ENCODE measurements at places on chromosomes 1 and 21.

- H3K36me3 ChIP-seq = no peaks in the 10 kb centered on the region
- no peak overlapping the region for H3K4me3 ChIP-seq
- no peak for DNase-seq
- H3K4me1 ChIP-seq = no peaks in the 10 kb centered on the region
- H3K27ac ChIP-seq = no peak overlapping the region
Observed at GRCh38 chr1:157831968-157832626, 9.5 kb downstream of the CD5L start.

GRCh38 chr1:224448453-224449017, 13.9 kb upstream of the WDR26 start:
- H3K27me3 ChIP-seq = no peaks in the 10 kb centered on the region
- no peak overlapping the region for H3K27ac ChIP-seq
- H3K36me3 ChIP-seq = peaks cover 14% of the 10 kb centered on the region
- H3K4me1 ChIP-seq = peaks cover 9% of the 10 kb centered on the region
- no peak for DNase-seq
- no peak overlapping the region for H3K4me3 ChIP-seq

DNA sequence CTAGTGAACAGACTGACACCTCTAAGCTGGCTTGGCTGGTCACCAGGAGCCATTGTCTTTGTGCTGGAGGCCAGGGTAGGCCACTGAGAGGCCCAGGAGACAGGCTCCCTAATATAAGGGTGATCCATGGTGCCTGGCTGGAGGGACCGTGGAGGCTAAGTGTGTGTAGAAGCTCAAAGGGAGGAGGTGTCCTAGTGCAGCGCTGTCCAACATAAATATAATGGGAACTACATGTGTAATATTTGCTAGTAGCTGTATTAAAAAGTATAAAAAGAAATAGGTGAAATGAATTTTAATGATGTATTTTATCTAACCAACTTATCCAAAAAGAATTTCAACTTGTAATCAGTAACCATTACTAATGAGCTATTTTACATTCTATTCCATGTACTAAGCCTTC, 35.0 kb downstream of the SOX13 start:
- peaks cover 12% of the 10 kb centered on the region for H3K4me1 ChIP-seq
- H3K27ac ChIP-seq = no peak overlapping the region
- H3K4me3 ChIP-seq = no peak overlapping the region
- H3K27me3 ChIP-seq = peaks cover 2% of the 10 kb centered on the region
- H3K36me3 ChIP-seq = no peaks in the 10 kb centered on the region

DNA sequence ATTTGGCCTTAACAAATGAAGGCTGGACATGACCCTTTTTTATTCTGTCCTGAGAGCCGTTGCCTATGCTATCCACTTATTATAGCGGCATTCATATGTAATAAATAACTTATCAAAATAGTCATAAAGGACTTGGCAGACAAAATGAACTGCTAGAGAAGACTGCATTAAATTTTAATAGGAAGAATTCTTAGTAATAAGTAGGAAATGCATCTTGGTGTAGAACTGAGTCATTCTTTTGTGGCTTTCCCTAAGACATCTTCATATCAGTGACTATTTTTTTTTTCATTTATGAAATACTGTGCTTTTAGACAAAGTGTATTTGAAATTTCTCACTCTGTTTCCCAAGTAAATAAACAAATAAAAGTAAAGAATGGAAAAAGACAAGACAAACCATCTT, 45.6 kb downstream of the PBX1 start:
- no peak for DNase-seq
- no peaks in the 10 kb centered on the region for H3K27me3 ChIP-seq
- no peak overlapping the region for H3K27ac ChIP-seq
- H3K36me3 ChIP-seq = no peaks in the 10 kb centered on the region

- no peak overlapping the region for H3K4me3 ChIP-seq
- H3K36me3 ChIP-seq = no peaks in the 10 kb centered on the region
- H3K4me1 ChIP-seq = no peaks in the 10 kb centered on the region
- no peak overlapping the region for H3K27ac ChIP-seq
Observed at GRCh38 chr21:24649691-24650090, 957.6 kb downstream of the MRPL39 start.

- no peaks in the 10 kb centered on the region for H3K27me3 ChIP-seq
- peaks cover 28% of the 10 kb centered on the region for H3K4me1 ChIP-seq
- peak; percentile 87 for DNase-seq
- H3K4me3 ChIP-seq = peak overlapping the region; percentile 99
- peak overlapping the region; percentile 98 for H3K27ac ChIP-seq
- H3K36me3 ChIP-seq = peaks cover 44% of the 10 kb centered on the region
Observed at GRCh38 chr1:2556678-2557481, 709 bp downstream of the TNFRSF14 start.

DNA sequence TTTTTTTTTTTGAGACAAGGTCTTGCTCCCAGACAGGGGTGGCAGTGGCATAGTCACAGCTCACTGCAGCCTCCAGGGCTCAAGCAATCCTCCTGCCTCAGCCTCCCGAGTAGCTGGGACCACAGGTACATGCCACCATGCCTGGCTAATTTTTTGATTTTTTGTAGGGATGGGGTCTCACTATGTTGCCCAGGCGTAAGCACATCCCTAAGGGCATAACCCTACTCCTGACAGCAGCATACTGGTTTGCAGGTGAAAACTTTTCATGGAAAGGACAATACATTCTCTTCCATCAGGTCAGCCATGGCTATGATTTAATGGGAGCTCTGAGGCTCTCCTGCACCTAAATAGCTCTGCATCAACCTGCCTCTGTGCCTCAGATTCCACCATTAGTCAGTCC, 29.4 kb downstream of the UBIAD1 start:
- no peak overlapping the region for H3K4me3 ChIP-seq
- peaks cover 5% of the 10 kb centered on the region for H3K4me1 ChIP-seq
- no peak for DNase-seq
- no peak overlapping the region for H3K27ac ChIP-seq
- no peaks in the 10 kb centered on the region for H3K36me3 ChIP-seq
- peaks cover 1% of the 10 kb centered on the region for H3K27me3 ChIP-seq

DNA sequence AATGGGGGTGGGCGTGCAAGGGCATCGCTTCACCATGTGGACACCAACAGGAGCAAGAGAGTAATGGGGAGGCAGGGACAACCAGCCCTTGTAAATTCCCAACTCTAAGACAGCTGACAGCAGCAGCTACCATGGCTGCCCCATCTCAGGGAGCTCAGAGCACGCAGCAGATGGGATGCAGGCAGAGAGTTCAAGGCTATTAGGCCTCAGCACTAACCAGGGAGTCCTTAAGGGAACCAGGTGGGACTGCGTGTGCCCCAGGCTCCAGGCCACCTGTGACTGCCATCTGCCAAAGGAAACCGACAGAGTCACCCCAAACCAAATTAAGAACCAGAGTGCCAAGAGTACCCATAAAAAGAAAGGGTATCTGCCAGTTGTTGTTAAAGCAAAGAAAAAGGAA, 33.7 kb upstream of the PRDM2 start:
- H3K4me1 ChIP-seq = no peaks in the 10 kb centered on the region
- H3K36me3 ChIP-seq = no peaks in the 10 kb centered on the region
- no peak overlapping the region for H3K4me3 ChIP-seq
- H3K27ac ChIP-seq = no peak overlapping the region
- peaks cover 7% of the 10 kb centered on the region for H3K27me3 ChIP-seq

- H3K4me1 ChIP-seq = no peaks in the 10 kb centered on the region
- no peak overlapping the region for H3K27ac ChIP-seq
- H3K27me3 ChIP-seq = no peaks in the 10 kb centered on the region
- no peak for DNase-seq
- no peaks in the 10 kb centered on the region for H3K36me3 ChIP-seq
Observed at GRCh38 chr1:166064951-166065350, 101.8 kb downstream of the FAM78B start.

DNA sequence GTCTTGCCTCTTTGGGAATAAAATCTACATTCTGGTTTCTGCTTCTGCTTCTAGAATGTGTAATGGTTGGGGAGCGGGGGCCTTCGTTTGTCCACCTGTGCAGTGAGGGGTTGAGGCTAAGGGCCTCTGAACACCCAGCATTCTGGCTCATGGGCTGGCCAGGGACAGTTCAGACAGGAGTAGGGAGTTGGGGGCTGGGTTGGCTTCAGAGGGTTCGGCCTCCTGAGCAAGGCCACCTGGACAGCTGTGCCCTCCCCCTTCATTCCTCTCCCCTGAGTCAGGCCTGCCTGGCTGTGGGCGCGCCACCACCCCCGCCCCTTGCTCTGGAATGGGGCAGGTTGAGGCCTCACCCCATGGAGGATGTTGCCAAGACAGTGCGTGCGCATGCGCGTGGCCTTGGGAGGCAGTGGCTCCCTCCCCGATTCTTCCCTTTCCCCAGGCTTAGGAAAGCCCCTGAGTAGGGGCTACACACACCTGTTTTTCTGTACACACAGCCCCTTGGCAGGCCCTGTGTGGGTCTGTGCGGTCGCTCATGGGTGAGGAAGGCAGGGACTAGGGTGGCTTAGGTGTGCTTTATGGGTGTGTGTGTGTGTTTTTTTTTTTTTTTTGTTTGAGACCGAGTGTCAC, 57.0 kb downstream of the YARS1 start:
- peaks cover 13% of the 10 kb centered on the region for H3K4me1 ChIP-seq
- no peak overlapping the region for H3K4me3 ChIP-seq
- peak overlapping the region; percentile 54 for H3K27ac ChIP-seq
- no peaks in the 10 kb centered on the region for H3K36me3 ChIP-seq
- no peak for DNase-seq

DNA sequence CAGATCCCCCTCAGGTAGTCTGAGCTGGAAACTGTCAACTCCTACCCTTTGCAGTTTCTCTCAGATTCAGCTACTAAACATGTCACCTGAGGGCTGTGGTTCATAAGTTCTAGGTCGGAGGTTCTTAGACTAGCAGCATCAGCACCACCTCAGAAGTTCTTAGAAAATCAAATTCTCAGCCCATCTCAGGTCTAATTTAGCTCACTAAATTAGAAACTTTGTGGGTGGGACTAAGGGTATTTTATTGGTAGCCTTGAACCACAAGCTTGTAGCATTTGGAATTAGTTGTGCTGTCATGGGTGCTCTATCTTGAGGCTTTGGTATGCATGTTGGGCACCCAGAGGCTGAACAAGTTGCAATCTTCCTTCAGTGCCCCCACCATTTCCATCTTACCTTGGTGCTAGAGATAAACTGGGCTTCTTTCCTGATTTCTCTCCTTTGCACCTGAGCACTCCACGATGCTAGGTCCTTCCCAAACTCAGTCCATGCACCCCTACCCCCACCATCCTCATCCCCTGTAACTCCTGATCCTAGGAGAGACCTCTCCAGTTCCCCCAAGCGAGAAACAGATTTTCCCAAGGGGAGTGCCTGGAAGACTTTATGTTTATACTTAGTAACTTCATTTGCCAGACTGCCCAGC, 54.2 kb downstream of the S1PR1 start:
- H3K4me3 ChIP-seq = peak overlapping the region; percentile 45
- H3K27ac ChIP-seq = peak overlapping the region; percentile 81
- peak; percentile 68 for DNase-seq
- peaks cover 12% of the 10 kb centered on the region for H3K27me3 ChIP-seq
- H3K4me1 ChIP-seq = peaks cover 63% of the 10 kb centered on the region

- DNase-seq = no peak
- H3K4me1 ChIP-seq = peaks cover 57% of the 10 kb centered on the region
- no peaks in the 10 kb centered on the region for H3K27me3 ChIP-seq
- no peak overlapping the region for H3K27ac ChIP-seq
Observed at GRCh38 chr21:42387164-42387563, 8.7 kb downstream of the TMPRSS3 start.

- H3K36me3 ChIP-seq = no peaks in the 10 kb centered on the region
- no peak for DNase-seq
- no peak overlapping the region for H3K27ac ChIP-seq
- peaks cover 10% of the 10 kb centered on the region for H3K27me3 ChIP-seq
Observed at GRCh38 chr1:200706111-200706814, 32.4 kb upstream of the CAMSAP2 start.

- no peaks in the 10 kb centered on the region for H3K4me1 ChIP-seq
- no peaks in the 10 kb centered on the region for H3K36me3 ChIP-seq
- no peak overlapping the region for H3K4me3 ChIP-seq
Observed at GRCh38 chr1:87167848-87168525, 160.7 kb upstream of the LMO4 start.

DNA sequence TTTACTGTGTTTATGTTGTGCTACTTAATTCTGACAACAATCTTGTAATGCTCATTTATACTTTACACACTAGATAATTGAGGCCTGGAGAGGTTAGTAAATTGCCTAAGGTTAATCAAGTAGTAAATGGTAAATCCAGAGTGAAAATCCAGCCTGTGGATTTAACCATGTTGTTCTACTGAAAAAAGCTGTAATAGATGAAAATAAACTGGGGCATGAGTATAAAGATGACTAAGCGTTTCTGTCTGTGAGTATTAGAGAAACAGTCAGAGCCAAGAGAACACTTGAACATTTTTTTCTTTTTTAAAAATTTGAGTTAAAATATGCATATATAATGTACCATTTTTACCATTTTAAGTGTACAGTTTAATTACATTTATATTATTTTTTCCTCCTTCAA, 47.9 kb upstream of the LEPR start:
- no peak for DNase-seq
- no peak overlapping the region for H3K4me3 ChIP-seq
- no peaks in the 10 kb centered on the region for H3K4me1 ChIP-seq
- H3K27me3 ChIP-seq = peaks cover 4% of the 10 kb centered on the region

DNA sequence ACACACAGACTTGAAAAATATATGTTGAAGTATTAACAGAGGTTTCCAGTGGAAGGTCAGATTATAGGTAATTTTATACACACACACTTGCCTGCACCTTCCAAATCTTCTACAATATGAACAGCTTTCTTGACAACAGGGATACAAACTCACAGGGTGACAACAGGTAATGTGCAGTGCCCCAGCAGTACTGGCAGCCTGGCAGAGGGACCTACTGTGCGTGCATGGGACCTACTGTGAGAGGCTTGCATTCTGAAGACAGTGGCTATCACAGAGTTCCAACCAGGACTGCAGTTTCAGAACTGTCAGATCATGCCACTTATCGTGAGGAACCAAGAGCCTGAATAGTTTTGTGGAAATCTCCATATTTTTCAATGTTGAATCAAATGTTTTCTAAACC, 3.8 kb downstream of the SCYL3 start:
- no peak for DNase-seq
- H3K27ac ChIP-seq = no peak overlapping the region
- peak overlapping the region; percentile 60 for H3K4me3 ChIP-seq
- peaks cover 34% of the 10 kb centered on the region for H3K36me3 ChIP-seq
- H3K27me3 ChIP-seq = no peaks in the 10 kb centered on the region

- DNase-seq = no peak
- H3K4me1 ChIP-seq = no peaks in the 10 kb centered on the region
- no peaks in the 10 kb centered on the region for H3K27me3 ChIP-seq
- no peak overlapping the region for H3K27ac ChIP-seq
Observed at GRCh38 chr21:33774551-33774950, 132.2 kb downstream of the ITSN1 start.
